Sciatic nerve (tissue), 2 donors: ENCODE measurements at places on chromosomes 1 and 21.

DNA sequence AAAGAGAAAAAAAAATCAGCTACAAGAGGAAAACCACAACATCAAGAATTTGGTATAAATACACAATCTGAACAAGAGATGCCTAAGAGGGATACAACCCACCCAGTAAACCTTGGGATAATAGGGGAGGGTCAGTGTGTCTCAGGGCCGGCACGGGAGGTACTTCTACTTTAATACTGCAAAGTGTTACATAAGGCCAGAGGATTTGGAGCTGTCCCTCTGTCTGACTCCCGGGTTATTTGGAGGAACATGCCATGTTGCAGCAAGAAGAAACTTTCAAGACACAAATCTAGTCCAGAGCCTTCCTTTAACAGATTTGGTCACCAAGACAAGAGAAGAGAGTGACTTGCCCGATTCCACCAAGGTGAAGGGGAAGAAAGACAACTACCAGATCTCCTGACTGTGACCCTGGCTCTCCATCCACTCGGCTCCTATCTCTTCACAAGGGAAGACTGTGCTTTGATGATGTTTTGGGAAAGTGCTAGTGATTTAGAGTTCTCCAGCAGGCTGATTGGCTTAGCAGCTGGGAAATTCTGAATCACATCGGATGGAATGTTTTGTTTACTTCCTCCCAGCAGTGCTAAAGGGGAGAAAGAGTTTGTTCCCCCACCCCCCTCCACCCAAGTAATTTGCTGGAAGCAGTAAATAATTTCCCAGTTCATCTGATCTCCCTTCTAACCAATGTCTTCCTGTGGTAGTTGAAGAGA lies 29.3 kb downstream of the SGIP1 start:
- no peak for DNase-seq

- DNase-seq: no peak
Measured at GRCh38 chr1:243814718-243815117, 35.3 kb downstream of the AKT3 start.

DNA sequence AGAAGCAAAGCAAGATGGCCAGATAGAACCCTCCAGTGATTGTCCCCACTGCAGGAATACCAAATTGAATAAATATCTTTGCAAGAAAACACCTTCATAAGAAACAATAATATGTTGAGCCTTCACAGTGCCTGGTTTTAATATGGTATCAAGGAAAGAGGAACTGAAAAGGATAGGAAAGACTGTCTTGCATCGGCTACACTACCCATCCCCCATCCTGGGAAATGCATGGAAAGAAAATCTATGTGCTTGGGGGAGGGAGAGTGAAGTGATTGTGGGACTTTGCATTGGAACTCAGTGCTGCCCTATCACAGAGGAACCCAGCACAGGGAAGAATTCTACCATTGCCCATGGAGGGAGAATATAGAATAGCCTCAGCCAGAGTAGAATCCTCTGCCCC lies 28.6 kb upstream of the AK5 start:
- DNase-seq: no peak

DNA sequence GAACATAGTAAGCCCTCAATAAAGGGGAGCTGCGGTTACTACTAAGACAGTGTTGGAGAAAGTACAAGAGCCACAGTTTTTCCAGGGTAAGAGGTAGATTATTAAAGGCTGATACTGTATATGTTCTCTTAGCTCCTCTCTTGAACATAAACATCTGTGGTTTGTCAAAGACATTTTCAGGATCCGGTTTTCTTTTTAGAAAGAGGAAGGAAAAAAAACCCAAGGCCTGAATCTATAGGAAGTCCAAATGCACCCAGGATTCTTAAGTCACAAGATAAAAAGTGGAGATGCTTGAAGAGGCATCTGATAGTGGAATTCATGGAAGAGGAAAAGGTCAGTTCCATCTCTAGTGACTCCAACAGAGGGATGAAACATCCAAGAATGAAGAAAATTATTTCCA lies 24.6 kb upstream of the SLC45A3 start:
- DNase-seq: no peak

GRCh38 chr1:192929597-192929996 lies 120.8 kb downstream of the RGS2 start:
- DNase-seq: no peak

GRCh38 chr1:151720974-151721787 lies at the start of gene RIIAD1:
Gene RIIAD1, plus strand, starts transcription at chr1:151721522. Its CDS starts 15 bp downstream, at chr1:151721537.
- no peak for DNase-seq

DNA sequence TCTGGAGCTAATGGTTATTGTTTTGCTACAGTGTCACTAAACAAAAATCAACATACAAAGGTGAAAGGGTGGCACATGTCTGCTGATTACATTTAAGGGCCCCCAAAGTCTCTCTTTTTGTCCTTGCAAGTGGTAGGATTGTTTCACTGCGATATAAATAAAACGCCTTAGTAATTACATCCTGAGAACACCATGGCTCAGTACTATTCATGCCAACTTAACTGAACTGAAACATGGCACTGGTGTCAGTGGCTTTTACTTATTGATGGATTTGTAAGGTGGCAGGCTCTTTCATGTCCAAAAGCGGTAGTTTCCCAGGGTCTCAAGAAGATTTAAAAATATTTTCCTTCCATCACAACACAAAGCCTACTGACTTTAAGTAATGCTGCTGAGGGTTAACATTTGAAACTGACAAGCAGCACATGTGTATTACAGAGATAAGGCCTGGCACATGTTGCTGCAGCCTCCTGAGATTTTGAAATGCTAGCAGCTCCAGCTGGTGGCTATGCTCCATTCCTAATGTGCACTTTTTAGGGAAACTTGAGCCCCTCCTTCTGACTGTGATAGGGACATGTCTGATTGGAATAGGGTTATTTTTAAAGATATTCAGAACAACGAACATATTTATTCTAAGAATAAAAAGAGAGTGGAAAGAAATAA lies 86.8 kb downstream of the ATP1B1 start:
- no peak for DNase-seq

- no peak for DNase-seq
Measured at GRCh38 chr1:21933397-21934248, 3.5 kb downstream of the HSPG2 start.

GRCh38 chr1:152858062-152858461 lies 1.7 kb upstream of the LCE7A start:
- DNase-seq: no peak

DNA sequence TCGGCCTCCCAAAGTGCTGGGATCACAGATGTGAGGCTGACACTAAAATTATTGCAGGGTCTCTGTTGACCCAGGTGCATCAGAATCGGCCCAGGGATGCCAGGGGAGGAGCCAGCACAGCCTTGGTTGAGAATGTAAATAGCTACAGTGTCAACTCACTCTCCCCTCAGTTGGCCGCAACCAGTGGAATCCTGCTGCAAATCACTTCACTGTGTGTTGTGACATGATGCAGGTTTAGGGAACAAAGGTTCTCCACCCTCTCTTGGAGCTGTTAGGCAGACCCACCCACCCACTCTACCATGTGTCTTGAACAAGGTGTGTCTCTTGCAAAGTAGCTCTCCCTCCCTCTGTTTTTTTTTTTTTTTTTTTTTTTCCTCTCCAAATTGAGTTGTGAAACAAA lies 60.5 kb upstream of the SOD1 start:
- no peak for DNase-seq

DNA sequence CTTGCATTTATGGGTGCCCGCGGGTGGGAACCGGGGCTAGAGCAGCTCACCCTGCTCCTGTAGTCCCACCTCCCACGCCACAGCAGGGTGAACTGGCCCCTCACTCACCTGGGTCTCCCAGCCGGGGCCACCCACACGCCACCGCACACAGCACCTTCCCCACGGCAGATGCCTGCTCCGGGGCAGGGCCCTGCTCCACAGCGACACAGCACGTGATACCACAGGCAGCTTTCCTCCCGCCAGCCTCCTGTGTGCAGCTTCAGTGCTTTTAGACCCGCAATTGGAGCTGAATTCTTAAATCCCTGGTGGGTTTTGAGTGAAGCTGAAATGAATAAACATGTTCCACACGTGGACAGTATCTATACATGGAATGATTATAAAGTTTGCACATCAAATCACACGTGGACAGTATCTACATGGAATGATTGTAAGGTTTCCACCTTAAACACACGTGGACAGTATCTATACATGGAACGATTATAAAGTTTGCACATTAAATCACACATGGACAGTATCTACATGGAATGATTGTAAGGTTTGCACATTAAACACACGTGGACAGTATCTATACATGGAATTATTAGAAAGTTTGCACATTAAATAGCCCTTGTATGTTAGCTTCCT lies 93.1 kb upstream of the COL6A1 start:
- DNase-seq: no peak

DNA sequence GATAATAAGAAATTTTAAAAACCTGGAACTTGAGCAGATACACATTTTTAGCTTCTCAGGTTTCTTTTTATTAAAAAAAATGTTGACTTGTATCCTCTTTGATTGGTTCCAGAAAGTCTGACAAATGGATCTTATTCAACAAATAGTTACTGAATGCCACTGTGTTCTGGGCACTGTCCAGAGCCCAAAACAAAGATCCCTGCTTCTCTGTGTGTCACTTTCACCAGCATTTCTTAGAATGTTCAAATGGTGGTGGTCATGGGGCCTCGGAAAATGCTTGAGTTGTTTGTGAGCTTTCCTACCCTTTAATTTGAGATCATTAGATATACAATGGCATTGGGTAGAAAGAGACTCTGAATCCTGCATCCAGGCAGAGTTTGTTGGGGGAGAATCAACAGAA lies 19.9 kb downstream of the ACTN2 start:
- no peak for DNase-seq

DNA sequence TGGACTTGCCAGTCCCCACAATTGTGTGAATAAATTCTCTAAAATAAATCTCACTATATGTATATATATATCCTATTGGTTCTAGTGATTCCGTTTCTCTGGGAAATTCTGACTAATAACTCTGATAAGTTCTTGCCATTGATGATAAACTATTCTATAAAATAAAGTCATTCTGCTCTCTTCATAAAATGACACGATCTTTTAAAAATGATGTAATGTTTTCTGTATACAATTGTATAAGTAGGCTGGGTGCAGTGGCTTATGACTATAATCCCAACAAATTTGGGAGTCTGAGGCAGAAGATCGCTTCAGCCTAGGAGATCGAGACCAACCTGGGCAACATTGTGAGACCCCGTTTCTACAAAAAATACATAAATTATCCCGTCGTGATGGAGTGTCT lies 541.0 kb upstream of the ADGRL4 start:
- DNase-seq: no peak

- no peak for DNase-seq
Measured at GRCh38 chr1:154186177-154186576, 5.7 kb downstream of the TPM3 start.

- peak; percentile 57 for DNase-seq
Measured at GRCh38 chr1:61640531-61641530, 84.1 kb downstream of the TM2D1 start.

DNA sequence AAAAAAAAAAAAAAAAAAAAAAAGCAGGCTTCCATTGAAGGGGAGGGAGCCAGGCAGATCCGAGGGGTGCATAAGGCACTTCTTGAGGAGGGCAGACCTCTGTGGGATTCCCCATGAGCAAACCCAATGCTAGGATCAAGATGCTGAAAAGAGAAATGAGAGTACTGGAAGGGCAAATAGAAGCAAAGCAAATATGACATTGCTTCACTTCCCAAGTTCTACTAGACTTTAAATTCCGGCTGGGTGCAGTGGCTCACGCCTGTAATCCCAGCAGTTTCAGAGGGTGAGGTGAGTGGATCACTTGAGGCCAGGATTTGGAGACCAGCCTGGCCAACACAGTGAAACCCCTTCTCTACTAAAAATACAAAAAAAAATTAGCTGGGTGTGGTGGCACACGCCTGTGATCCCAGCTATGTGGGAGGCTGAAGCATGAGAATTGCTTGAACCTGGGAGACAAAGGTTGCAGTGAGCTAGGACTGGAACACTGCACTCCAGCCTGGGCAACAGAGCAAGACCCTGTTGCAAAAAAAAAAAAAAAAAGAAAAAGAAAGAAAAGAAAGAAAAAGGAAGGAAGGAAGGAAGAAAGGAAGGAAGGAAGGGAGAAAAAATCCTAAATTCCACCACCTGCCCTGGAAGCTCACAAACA lies 23.1 kb upstream of the PALMD start:
- no peak for DNase-seq

GRCh38 chr1:154493276-154493675 lies 8.7 kb upstream of the TDRD10 start:
- DNase-seq: no peak

- no peak for DNase-seq
Measured at GRCh38 chr1:218686761-218687160, 341.6 kb downstream of the TGFB2 start.

DNA sequence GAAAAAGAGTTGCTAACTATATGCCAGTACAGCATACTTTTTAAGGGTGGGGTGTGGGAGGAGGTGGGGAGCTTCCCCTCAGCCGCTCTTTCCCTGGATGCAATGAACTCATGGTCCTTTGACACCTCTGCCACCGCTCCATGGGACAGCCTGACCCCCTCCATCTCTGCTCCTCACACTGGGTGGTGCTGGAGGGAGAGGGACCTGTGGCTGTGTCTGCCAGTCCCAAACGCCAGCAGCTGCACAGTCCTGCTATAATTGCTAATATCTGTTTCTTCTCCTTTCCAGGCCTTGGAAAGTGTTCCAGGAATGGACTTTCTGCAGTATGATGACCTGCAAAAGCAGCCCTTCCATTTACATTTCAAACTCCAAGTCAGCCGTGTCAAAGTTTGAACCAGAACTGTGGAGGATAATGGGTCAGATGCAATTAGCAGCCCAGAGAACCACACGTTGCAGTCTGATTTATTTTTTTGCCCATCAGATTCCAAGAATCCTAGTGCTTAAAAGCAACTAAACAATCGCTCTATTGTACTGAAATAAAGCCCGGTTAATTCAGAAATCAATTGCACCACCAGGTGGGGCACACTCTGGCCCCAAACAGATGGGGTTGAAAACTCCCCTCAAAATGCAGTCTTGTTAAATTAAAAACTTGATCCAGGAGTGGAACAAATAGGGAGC lies 160.7 kb upstream of the LMO4 start:
- DNase-seq: no peak

- DNase-seq: no peak
Measured at GRCh38 chr1:83761167-83762038, 237.5 kb downstream of the TTLL7 start.

GRCh38 chr1:16915627-16915973 lies 6.1 kb upstream of the CROCC start:
- DNase-seq: no peak

DNA sequence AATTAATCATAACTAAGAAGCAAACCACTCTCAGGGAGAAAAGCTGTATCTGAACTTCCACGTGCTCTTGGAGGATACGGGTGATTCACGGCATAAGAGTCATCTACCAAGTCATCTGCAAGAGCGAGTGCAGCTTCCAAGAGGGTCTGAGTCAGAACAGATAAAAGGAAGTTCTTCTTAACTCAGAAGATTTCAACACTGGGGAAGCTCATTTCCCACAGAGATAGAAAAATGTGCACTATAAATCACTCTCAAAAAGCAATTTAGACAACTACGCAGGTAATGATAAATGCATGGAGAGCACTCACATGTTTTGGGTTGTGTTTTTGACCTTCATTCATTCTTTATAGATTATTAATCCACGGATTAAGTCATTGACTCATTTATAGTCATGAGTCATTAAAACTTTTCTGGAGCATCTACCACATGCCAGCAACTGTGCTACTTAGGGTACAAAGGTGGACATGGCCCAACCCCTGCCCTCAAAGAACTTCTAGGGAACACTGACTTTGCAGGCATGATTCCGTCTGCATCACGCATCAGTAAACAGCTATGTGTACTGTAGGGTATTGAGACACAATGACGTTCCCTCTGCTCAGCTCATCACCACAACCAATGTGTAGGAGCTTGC lies 20.8 kb downstream of the KCNJ15 start:
- no peak for DNase-seq

GRCh38 chr1:15442759-15443158 lies 4.5 kb downstream of the CTRC start:
- no peak for DNase-seq
